ENCODE measurements at places on chromosomes 1 and 21.

DNA sequence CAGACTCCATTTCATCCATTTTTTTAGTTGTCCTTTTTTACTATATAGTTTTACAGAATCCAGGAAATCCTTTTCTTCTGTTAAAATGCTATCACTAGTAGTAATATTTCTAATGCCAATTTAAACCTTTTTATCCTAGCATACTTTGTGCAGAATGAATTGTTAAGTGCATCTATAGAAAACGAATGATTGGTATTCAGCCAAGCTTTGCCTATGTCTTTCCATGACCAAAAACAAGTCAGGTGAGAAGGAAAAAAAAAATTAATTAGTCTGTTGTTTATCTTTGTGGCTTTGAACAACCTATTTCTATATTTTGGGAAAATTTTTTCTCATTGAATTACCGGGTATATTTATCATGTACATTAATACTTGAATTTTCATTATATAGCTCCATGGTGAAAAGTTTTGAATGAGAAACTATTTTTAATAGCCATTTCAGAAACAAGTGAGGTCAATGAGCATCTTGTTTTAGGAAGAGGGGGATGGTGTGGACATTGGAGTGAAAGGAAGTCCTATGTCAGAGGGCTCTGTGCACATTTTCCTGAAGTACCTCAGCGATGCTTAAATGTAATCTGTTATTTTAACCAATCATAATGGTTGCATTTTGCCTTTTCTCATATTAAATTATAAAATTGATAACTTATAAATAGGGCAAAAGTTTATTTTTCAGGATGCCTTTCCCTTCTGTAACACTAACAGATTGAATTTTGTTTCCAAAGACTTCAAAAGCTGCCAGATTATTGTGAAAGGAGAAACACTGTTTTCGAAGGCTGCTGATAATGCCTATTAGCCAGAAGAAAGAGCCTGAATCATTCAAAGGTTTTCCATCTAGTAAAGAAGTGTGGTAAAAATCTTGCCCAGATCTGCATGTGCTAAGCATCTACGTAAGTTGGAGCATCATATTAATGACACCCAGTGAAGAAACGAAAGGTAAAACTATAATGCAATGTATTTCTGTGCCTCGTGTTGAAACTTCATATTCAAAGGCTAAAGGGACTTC, 73.8 kb upstream of the S1PR1 start:
- no peak for DNase-seq

DNA sequence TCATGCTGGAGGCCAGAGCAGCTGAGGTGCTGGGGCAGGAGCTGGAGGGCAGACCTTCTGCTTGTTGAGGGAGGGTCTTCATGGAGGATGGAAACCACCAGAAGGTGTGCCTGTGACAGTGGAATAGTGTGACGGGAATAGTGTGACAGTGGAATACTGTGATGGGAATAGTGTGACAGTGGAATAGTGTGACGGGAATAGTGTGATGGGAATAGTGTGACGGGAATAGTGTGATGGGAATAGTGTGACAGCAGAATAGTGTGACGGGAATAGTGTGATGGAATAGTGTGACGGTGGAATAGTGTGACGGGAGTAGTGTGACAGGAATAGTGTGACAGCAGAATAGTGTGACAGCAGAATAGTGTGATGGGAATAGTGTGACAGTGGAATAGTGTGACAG, 325.1 kb downstream of the HHAT start:
- no peak for DNase-seq

DNA sequence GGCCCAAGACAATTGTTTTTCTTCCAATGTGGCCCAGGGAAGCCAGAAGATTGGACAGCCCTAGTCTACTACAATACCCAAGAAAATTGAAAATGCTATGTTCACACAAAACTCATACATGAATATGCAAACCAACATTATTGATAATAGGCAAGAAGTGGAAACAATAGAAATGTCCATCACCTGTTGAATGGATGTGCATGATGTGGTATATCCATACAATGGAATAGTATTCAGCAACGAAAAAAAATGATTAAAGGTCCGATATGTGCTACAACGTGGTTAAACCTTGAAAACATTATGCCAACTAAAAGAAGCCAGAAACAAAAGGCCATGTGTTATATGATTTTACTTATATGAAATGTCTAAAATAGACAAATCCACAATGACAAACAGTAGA, 262.3 kb downstream of the LRRC40 start:
- no peak for DNase-seq

GRCh38 chr1:93111561-93111960, 32.5 kb downstream of the MTF2 start:
- DNase-seq, result no peak

GRCh38 chr1:66778969-66779368, 22.1 kb downstream of the INSL5 start:
- DNase-seq, result no peak

GRCh38 chr1:14011132-14011531, 311.1 kb downstream of the PRDM2 start:
- no peak for DNase-seq

DNA sequence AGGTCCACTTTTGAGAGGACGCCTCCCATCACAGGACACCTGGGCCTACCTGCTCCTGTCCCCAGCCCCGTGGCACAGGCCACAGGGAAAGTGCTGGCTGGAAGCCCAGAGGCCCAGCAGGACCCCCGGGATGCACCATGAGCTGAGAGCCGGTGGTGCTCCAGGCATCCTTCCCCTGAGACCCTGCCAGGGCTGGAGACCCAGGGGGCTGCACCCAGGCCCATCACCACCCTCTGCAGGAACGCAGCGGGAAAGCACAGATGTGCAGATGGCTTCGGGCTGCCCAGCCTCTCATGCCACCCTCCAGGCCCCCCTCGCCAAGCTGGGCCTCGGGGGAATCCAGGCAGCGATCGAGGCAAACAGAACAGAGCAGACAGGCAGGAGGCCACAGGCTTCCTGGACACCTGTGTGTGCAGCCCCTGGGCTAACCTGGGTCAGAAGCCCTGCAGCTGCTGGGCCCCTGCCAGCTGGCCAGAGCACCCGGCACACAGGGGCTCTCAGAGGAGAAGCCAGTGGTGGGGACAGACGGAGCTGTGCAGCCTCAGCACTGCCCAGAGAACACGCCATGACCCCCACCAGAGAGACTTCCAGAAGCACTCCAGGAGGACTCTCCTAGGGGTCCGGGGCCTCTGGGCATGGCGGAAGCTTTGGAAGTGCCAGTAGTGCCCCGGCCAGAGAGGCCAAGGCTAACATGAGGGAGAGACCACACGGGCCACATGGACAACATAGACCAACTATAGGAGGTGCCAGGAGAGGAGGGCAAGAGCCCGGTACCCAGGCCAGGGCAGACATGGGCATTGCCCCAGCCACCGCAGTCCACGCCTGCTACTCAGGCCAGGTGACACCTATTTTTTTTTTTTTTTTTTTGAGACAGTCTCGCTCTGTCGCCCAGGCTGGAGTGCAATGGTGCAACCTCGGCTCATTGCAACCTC, 71.4 kb downstream of the ARHGEF16 start:
- no peak for DNase-seq

- DNase-seq, result no peak
These were observed 116.0 kb downstream of the TOMM20 start for GRCh38 chr1:235012436-235013210.

DNA sequence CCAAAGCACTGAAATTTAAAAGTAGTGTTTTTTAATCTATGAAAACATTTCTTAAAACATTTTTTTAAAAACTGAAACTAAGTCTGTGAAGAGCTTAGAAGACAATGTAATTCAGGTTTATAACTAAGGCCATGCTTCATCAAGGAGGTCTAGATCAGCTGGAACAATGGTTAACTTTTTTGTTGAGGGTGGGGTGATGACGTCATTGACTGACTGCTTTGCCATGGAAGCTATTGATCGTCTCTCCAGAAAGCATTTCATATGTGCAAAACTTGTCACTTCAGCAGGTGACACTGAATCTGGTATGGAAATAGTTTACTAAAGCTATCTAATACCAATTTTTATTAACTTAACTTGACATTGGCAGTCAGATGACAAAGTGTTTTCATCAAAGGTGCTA, 21.0 kb downstream of the RAVER2 start:
- DNase-seq, result no peak

GRCh38 chr1:165431079-165431478, 13.8 kb downstream of the RXRG start:
- DNase-seq, result no peak

DNA sequence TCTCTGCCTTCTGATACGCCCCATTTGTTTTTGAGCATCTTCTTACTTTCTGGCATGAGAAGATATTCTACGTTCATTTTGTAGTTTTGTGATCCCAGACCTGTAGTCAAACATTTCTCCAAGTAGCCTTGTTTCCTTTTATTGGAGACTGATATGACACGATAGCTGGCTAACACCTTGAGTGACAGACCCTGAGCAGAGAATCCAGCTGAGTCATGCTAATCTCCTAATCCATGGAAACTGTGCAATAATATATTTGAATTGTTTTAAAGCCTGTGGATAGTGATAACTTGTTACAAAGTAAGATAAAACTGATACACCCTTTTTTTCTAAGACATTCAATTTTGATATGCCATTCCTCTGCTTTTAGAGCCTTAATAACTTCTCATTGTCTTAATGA, 1.2 kb upstream of the IFI44L start:
- no peak for DNase-seq

DNA sequence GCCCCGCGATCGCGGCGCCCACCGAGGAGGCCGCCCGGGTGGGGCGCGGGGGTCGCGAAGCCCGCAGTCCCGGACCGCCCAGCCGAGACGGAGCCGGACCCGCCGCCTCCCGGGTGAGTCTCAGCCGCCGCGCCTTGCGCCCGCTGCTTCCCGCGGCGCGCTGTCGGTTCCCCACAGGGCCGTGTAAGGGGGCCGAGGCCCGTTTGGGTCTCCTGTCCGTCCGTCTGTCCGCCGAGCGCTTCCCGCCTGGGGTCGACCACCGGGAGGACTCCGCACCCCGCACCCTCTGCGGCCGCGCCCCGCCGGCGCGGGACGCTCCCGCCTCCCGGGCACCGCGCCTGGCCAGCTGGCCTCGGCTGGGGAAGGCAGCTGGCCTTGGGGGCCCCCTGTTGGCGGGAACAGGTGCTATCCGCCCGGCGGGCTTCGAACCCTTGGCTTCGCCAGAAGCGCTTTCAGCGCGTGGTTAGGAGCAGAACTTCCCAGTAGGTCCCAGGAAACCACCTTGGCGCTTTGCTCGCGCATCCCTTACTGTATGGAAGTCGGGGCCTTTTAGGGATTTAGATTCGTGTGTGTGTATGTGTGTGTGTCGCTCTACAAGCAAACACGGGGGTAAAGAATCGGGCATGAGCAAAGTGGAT, 414 bp downstream of the TMEM51 start:
- DNase-seq, result no peak

Measured in stimulated activated CD8-positive, alpha-beta memory T cell treated with anti-CD3 and anti-CD28 coated beads, Interleukin-15, amount 100 ng/mL, for 1 hour (primary cell).